Naive thymus-derived CD8-positive, alpha-beta T cell (primary cell): ENCODE measurements at places on chromosomes 7 and 10.
A peak's percentile ranks its signal among the peaks of the same experiment; 100 is the strongest.

DNA sequence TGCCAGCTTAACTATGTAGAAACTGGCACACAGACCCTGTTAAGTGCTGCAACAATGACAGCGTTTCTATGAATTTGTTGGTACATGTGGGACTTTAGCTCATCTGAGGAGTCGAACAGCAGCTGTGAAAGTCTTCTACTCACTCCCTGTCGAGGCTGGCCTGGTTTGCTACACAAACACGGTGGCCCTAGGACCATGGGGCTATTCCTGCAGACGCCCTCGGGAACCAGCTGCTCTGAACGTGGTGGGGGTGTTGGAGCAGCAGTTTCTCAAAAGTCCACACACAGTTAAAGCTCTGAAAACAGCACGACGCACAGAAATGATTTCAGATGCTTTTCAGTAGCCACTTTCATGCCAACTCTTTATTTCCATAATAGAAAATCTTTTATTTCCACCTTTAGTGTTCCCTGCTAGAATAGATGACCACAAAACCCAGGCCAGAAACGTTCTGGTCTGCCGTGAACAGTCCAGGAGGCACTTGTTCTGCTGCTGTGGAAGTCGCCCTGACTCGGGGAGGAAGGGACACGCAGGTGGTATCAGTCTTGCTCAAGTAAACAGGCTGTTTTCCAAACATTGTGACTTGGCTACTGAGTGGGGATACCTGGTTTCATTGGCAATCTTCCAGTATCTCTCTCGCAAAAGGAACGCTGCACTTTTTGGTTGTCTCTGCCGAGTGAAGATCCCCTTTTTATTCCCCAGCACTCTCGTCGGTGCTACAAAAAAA lies 21.5 kb downstream of the GUSB start:
- DNase-seq: no peak

GRCh38 chr7:38512291-38512690 lies 118.9 kb downstream of the AMPH start:
- no peak for DNase-seq

- DNase-seq: no peak
Measured at GRCh38 chr10:132136097-132136521, 50.6 kb upstream of the DPYSL4 start.

- DNase-seq: no peak
Measured at GRCh38 chr7:23712368-23713284, 2.6 kb downstream of the STK31 start.

DNA sequence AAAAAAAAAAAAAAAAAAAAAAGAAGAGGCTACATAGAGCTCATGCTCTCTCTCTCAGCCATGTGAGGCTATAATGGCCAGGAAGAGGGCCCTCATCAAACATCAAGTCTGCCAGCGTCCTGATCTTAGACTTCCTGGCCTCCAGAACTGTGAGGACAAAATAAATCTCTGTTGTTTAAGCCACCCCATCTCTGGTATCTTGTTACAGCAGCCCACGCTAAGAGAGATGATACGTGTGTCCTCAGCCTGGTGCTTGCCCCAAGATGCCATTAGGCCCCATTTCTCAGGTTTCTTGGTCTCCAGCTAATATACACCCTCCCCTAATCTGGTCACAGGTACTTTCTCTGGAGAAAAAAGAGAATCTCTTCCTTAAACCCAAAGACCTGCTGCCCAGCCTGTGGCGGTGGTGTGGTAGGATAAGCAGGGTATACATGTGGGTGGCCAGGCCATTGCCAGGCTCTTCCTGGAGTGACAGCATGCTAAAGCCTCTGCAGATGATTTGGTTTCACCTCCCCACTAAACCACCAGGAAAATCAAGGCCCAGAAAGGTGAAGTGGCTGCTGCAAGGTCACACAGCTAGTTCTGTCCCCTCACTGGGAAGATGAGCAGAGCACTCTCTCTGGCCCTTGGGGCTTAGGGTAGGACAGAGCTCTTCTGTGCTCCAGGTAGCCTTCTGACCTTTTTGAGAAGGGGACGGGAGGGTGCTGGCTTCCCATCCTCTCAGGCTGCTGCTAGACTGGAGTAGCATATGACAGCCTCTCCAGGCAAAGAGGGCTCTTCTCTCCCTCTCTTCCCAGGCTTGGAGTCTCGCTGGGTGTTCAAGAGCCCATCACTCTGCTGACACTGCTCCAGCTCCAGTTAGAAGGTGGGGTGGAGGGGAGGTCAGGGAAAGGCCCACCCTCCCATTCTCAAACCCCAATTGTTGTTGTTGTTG lies 5.2 kb downstream of the SPOCK2 start:
- no peak for DNase-seq

DNA sequence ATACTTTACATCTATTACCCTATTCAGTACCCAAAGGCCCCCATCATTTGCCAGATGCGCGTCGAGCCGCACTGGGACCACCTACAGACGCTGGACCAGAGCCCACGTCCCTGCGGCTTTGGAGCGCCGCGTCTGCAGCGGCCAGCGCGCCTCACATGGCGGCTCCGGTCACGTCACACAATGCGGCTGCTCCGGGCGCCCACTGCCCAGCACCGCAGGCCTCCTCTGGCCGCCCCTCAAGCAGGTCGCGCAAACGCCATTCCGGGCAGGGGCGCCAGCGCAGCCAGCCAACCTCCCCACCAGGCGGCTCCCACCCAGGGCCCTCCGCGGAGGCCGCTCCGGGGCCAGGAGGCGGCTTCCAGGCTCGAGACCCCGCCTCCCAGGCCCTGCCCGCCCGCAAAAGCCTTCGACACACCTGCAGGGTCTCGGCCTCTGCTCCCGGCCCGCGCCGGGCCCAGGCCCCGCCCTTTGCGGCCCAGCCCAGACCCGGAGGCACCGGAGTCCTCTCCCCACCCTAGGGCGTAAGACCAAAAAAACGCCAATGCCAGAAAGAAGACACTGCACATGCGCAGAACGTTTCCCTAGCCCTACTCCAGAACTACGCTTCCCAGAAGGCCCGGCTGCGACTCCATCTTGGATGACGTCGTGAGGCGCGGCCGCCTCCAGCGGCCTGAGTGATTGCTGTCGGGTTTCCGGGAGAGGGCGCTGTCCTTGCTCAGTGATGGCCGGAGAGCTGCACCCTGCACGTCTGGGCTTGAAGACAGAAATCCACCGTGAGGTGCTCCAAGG lies at the start of gene ZNF25:
TSS of gene ZNF25 (minus strand) at position 557 of the 789 bp plus-strand sequence. CDS start 4,925 bp downstream, outside the sequence.
- peak; percentile 98 for DNase-seq

DNA sequence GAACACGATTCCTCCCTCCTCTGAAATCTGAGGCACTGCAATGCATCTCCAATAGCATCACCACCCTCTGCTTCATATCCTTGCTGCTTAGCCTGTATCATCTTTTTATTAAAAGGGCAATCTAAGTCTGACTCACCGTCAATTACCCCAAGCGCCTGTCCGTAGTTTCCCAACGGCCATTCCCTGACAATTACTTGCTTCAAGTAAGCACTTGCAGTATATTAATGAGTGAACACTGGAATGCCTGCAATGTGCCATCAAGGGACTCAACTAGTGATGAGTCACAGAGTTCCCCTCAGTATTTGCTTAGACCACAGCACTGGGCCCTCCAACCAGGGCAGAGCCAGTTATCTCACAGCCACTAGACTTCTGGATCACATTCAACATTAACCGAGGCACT lies 19.5 kb upstream of the PPP1R3C start:
- DNase-seq: no peak

DNA sequence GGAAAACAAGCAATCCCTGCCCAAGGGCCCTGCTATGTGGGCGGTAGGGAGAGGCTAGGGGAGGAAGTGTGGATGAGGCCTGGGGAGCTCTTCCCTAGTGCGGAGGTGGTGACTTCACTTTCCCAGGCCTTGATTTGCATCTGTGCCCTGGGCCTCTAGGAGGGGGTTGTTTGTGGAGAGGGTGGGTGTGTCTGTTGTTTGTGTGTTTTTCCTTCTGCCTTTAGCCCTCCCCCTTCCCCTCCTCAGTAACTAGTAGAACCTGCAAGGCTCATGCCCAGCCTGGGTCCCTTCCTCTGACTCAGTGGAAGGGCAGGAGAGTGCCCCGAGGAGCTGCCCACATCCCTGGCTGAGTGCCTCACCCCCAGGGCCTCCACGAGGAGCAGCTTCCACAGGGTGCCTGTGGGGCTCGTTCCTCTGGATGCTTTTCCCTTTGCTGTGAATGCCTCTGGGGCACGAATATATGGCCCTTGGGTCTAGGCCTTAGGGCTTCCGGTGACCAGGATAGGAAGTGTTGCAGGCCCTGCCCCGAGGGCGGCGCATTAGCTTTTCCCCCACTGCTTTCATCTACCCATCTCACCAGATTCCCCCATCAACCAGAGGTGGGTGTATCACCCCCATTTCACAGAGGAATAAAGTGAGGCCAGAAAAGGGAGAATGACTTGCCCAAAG lies 89.4 kb upstream of the DUSP5 start:
- DNase-seq: no peak

- DNase-seq: no peak
Measured at GRCh38 chr10:3887885-3888476, 103.0 kb upstream of the KLF6 start.
